T-helper 17 cell (primary cell): ENCODE measurements at places on chromosomes 13 and 19.

- no peak for DNase-seq
These were observed 3.0 kb downstream of the PEPD start for GRCh38 chr19:33518541-33518940.

- no peak for DNase-seq
These were observed 186.3 kb downstream of the IRS2 start for GRCh38 chr13:109599901-109600657.

DNA sequence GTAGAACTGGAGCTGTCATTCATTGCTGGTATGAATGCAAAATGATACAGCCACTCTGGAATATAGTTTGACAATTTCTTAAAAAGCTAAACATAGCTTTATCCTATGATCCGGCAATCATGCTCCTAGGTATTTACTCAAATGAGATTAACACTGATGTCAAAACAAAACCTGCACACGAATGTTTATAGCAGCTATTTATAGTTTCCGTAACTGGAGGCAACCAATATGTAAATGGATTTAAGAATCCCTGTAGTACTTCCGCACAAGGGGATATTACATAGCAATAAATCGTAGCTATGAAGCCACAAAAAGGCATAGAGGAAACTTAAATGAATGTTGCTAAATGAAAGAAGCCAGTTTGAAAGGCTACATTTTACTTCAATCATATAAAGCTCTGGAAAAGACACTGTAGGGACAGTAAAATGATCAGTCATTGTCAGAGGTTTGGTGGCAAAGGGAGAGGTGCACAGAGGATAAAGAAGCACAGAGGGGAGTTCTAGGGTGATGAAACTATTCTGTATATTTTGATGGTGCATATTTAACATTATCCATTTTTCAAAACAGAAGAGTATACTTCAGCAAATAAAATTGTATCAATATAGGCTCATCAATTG is 1893.0 kb upstream of the PCDH20 start:
- DNase-seq, result no peak

GRCh38 chr13:93446238-93446637 is 219.6 kb downstream of the GPC6 start:
- DNase-seq, result no peak

DNA sequence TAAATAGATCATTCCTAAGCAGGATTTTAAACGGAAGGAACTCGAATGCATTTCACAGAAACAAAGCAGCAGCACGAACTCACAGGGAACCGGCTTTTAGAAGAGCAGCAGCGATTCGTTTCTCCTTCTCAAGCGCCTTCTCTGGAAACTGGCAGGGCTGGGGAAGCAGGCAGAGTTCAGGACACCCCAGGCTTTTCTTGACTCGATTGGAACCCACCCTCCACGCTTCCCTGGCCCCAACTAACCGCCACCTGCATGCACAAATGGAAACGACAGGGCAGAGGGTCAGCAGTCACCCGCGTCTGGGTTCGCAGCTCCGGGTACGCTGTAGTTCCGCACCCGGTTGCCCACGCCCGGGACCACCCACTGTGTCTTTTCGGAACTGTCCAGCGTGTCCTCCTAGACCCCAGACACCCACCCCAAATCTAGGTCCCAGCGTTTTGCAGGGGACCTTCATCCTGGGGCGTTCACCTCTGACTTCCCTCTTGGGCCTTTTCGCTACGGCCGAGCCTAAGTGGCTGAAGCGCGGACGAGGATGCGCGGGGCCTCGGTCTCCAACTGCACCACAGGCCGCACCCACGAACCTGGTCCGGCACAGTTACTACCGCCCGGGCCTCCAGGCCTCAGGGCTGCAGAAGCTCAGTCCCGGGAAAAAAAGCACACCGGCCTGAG is 500 bp downstream of the ZFP30 start:
- DNase-seq, result no peak

DNA sequence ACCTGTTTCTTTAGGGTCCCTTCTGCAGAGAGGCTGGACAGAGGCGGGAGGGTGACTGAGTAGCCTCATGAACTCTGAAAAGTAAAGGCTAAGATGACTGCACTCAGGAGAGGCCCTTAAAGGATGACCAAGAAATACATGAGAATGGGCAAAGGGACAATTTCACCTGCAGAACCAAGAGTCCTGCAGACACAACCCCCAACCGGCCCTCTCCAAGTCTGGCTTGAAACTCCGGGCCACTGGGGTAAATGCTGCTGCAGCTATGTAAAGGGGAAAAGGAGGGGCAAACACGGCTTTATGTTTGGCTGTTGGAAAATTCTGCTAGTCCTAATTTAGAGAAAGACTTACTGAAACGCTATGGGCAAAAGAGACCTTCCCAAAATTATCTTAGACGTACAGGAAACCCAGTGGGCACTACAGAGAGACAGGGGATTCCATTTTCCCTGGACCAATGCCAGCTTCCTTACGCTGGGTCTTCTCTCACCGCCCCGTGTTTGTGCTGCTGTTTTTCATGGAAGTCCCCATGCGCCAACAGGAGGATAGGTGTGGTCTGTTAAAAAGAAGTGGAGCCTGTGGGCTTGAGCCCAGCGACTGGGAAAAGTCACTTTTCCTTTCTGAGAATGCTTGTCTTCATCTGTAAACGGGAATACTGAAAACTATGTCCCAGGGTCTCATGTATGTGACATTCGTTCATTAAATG is 10.6 kb downstream of the COL4A2 start:
- no peak for DNase-seq

GRCh38 chr19:13045812-13046211 is 50.5 kb downstream of the NFIX start:
- no peak for DNase-seq

- DNase-seq, result no peak
These were observed 724 bp upstream of the ZNF780A start for GRCh38 chr19:40091205-40092129.

- no peak for DNase-seq
These were observed 198.7 kb upstream of the SLITRK1 start for GRCh38 chr13:84080748-84081530.

- no peak for DNase-seq
These were observed 29.4 kb downstream of the DNM2 start for GRCh38 chr19:10747271-10747670.

GRCh38 chr19:3555653-3556422 is 1.5 kb downstream of the MFSD12 start:
- no peak for DNase-seq

- no peak for DNase-seq
These were observed 1.0 kb downstream of the USE1 start for GRCh38 chr19:17216058-17216670.

DNA sequence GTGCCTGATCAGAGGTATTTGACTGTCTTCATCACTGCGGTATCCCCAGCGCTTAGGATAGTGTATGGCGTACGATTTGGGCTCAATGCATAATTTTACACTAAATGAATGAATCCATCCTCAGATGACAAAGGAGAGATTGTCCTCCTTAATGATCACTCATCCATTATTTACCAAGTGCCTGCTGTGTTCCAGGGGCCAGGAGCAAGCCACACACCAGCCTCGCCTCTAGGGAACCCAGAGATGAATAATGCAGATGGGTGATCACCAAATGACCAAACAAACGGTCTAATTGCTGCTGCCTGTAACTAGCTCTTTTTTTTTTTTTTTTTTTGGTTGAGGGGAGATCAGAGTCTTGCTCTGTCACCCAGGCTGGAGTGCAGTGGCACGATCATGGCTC is 5.9 kb upstream of the GPR32 start:
- DNase-seq, result no peak

GRCh38 chr13:102028868-102029267 is 373.0 kb downstream of the FGF14 start:
- no peak for DNase-seq

DNA sequence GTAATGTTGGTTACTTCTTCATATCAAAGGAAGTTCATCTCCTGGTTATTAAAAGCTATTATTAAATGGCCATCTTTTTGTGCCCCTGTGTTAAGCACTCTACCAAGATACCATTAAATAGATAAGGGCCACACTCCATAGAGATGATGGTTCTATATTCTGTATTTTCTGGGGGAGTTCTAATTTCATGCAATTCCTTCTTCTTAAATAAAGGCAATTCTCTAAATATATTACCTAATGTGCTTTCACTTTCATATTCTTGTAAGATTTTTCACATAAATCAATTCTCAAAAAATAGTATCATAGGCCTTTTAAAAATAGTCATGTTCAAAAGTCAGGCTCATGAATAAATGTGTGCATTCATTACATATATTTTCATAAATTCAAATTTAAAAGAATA is 47.0 kb upstream of the USPL1 start:
- no peak for DNase-seq

DNA sequence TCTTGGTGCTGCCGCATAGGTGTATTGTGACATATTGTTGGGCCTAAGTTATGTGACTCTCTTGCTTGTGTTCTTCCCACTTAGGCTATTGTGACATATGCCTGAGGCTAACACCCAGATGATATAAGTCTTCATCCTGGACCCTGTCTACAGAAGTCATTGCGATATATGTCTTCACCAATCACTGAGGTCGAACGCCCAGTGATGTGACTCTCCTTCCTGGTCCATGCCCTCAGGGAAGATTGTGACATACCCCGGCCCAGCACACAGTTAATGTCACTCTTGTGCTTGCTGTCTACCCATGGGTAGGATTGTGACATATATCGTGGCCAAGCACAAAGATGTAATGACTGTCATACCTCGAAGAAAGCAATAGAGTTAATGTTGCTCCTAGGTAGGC is 16.9 kb upstream of the ZNF730 start:
- no peak for DNase-seq

GRCh38 chr19:3033595-3034405 is 4.7 kb upstream of the TLE2 start:
- DNase-seq, result no peak

GRCh38 chr13:38463048-38463447 is 113.4 kb downstream of the UFM1 start:
- no peak for DNase-seq

GRCh38 chr13:42883771-42884467 is 102.5 kb downstream of the FAM216B start:
- DNase-seq, result no peak

- DNase-seq, result no peak
These were observed 138.5 kb downstream of the RBM26 start for GRCh38 chr13:79267560-79267959.

DNA sequence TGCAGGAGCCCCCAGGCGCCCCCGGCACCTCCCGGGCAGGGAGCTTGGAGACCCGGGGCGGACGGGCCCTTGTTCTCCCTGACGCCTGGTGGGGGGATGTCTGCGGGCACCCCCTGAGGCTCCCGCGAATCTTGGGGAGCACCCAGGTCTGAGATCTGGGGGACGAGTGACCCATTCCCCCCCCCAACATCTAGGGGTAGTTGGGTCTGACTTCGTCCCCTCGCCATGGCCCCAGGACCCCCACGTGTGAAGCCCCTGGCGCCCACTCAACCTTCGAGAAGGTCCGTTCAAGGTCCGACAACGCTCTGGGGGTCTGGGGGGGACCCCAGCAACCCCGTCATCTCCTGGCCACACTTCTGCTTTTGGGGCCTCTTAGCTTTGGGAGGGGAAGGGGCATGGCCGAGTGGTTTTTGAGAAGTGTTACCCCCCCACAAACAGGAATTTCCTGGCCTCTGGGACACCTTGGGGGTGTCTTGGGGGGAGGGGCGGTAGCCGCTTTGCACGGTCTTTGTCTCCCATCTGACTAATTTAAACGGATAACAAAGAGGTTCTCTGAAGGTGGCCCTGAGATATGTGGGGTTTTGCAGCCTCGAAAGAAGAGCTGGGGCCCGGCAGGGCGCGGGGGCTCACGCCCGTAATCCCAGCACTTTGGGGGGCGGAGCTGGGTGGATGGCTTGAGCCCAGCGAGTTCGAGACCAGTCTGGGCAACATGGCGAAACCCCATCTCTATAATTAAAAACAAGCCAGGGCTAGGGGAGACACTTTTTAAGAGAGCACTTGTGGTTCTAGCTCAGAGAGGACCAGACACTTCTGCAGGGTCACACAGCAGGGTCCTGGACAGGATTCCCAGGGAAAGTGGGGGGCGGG is 608 bp downstream of the CNN2 start:
- no peak for DNase-seq

GRCh38 chr19:45825917-45826893 is 11.1 kb upstream of the RSPH6A start:
- DNase-seq, result no peak

DNA sequence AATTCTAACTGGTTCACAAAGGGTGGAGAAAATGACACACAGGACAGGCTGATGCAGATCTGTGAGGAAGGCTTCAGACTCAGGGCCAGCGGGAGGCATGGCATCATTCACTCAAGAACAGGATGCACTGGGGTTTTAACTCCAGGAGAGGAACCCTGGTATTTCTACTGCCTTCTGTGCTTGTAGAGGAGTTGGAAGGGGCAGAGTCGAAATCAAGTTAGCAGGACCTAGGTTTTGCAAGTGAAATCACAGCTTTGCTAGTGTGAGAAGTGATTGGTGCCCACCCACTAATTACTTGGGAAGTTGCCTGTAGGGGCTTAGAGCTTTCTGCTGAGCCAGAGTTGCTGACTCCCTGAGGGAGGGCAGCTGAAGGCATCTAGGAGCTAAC is 92.7 kb downstream of the AKAP11 start:
- no peak for DNase-seq

GRCh38 chr13:70189981-70190380 is 81.7 kb upstream of the KLHL1 start:
- DNase-seq, result no peak

DNA sequence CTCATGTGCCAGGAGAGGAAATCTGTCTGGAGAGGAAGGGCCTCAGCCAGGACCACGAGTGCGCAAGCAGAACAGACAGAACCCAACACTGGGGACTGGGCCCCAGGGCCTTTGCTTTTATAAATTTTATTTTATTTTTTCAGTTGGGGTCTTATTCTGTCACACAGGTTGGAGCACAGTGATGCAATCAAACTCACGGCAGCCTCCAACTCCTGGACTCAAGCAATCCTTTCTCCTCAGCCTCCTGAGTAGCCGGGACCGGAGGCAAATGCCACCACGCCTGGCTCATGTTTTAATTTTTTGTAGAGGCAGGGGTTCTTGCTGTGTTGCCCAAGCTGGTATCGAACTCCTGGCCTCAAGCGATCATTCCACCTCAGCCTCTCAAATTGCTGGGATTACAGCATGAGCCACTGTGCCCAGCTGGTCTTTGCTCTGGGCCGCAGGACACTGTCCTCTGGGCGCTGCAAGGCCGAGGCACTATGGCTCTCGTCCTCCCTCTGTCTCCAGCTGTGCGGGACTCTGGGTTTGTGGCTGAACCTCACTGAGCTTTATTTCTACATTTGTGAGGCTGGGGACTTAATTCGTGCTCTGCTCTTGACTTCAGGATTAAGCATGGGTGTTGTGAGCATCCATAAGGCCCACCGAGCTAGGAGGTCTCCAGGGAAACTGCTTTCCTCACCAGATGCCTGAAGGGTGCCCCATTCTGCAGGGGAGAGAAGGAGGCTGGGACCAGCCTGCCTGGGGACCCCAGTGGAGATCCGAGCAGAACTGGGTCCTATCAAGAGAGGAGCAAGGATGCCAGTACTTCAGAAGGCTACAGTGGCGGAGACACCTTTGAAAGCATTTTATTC is 144.2 kb upstream of the VSTM2B start:
- no peak for DNase-seq

DNA sequence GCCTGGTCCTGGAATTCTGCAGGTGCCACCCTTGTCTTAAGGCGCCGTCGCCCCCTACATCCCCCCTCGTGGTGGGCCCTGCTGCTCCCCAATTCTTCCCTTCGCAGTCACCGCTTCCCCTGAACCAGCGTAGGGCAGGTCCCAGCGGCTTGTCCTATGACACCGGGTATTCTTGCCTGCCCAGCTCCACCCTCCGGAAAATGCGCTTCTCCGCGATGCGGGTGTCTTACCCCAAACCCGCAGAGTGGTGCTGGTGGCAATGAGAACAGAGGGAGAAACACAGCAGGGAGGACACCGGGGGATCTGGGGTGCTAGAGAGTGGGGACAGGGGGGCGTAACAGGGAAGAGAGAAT is 9.0 kb downstream of the ZNF808 start:
- no peak for DNase-seq
